Thoracic aorta (tissue), 2 donors: ENCODE measurements at places on chromosomes 4 and X. TPM values are rescaled to one million over a fixed set of nuclear protein-coding genes. Genes with fewer than 3 reads are reported as not detected.

- peak; percentile 11 for DNase-seq
Measured at GRCh38 chr4:1899149-1900086, 28.2 kb downstream of the NSD2 start.

GRCh38 chr4:70405765-70406164 is 8.0 kb downstream of the OPRPN start:
- no peak for DNase-seq

DNA sequence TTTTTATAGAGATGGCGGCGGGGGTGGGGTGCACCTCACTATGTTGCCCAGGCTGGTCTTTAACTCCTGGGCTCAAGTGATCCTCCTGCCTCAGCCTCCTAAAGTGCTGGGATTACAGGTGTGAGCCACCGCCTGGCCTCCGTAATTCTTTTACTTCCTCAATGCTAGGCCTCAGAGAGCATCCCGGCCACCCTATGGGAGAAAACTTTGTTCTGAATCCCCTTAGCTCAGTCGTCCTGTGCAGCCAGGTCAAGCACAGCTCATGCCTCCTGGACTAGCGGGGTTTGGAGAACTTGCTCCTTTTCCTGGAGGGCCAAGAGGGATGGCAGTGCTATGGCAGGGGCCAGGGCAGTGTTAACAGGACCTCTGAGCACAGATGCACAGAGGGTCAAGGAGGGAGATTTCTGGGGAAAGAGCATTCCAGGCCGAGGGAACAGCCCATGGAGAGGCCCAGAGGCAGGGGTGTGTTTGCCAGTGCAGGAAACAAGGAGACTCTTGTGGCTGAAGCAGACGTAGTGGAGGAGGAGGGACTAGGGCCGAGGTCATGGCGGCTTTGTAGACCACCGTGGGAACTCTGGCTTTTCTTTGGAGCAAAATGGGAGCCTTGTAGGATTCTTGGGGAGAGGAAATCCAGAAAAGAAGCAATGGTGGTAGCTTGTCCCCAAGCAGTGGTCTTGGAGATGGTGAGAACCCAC is 9.8 kb upstream of the TNIP2 start:
- no peak for DNase-seq

DNA sequence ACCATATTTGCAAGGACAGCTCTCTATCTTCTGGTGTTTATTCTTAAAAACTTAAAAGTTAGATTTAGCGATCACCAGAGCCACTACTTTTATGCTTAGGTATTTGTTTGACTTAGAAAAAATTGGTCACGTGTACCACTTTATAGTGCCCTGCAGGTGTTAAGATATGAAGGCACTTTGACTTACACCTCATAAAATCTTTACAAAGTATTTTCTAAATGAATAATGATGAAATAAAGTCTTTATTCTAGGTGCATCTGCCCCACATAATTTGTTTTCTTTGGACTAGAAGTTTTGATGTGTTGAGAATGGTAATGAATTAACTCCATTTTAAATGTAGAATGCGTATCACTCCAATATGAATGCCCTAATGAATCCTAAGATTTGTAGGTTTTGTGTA is 2.9 kb downstream of the FMR1 start:
- DNase-seq = no peak

DNA sequence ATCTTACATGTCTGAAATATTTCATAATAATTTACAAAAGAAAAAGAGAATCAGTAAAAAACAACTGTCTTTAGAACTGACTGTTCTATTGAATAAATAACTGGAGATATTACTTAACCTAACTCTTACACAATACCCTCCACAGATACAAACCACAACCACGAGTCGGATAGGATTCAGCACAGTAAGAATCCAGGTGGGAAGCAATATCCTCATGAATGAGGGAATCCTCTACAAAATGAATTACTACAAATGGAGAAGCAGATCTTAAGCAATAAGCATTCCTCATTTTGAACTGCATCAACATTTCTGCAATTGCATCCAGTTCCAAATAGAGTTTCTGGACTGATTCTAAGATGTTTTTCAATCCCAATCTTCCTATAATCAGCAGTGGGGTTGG is 227.1 kb downstream of the SH2D1A start:
- DNase-seq = no peak

- no peak for DNase-seq
Measured at GRCh38 chr4:152476796-152477195, 59.1 kb downstream of the FBXW7 start.

GRCh38 chrX:150323020-150323419 is 40.1 kb upstream of the MAMLD1 start:
- no peak for DNase-seq

GRCh38 chr4:111209706-111210105 is 586.8 kb upstream of the PITX2 start:
- DNase-seq = no peak

- no peak for DNase-seq
Measured at GRCh38 chr4:76526585-76526990, 91.6 kb downstream of the SHROOM3 start.

DNA sequence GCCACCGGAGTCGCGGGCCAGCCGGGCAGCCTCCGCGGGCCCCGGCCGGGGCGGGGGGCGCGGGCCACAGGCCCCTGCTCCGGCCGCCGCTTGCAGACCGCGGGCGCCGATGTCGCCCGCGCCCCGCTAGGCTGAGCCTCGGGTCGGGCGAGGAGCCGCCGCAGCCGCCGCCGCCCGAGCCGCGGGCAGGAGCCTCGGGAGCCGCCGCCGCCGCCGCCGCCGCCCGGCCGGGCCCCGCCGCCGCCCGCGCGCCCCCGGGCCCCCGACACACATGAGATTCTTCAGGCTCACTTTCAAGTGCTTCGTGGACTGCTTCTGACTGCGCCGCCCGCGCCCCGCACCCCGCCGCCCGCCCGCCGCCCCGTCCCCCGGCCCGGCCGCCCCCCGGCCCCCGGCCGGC is 345 bp downstream of the SLC6A8 start:
- no peak for DNase-seq

DNA sequence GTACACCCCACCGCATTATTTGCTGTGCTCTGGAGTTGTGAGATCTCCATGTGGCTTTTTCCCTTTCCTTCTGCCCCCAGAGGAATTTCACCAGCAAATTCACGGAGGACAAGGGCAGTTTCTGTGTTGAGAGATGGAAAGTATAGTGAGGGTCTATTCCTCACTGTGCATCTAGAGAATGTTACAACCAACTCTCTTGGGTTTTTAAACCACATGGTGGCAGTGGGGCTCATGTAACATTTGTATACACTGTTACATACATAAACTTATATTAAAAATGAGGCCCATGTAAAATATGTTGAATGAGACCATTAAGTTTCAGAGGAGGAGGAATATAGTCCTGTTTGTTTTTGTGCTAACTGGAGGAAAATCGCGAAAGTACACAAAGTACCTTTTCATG is 909 bp upstream of the PRKG2 start:
- no peak for DNase-seq

GRCh38 chr4:147938496-147938895 is 206.6 kb downstream of the ARHGAP10 start:
- no peak for DNase-seq

- no peak for DNase-seq
Measured at GRCh38 chr4:3315566-3315965, 22.7 kb downstream of the RGS12 start.

DNA sequence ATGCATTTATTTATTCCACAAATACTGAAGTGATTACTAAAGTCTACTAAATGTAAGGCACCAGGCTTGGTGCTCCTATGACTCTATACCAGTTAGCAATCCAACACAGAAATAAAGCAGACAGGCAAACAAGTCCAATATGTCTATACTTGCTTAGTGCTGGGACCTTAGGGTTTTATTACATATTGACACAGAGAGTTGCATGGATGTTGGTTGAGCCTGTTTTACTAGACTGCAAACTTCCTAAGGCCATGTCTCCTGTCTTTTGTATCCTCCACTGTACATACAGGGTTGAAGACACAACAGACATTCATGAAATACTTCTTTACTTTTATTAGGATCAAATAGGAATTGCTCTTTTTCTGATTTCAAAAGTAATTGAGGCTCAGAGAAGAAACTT is 69.0 kb downstream of the LNX1 start:
- DNase-seq = no peak

GRCh38 chr4:66585767-66586166 is 915.5 kb upstream of the EPHA5 start:
- no peak for DNase-seq

DNA sequence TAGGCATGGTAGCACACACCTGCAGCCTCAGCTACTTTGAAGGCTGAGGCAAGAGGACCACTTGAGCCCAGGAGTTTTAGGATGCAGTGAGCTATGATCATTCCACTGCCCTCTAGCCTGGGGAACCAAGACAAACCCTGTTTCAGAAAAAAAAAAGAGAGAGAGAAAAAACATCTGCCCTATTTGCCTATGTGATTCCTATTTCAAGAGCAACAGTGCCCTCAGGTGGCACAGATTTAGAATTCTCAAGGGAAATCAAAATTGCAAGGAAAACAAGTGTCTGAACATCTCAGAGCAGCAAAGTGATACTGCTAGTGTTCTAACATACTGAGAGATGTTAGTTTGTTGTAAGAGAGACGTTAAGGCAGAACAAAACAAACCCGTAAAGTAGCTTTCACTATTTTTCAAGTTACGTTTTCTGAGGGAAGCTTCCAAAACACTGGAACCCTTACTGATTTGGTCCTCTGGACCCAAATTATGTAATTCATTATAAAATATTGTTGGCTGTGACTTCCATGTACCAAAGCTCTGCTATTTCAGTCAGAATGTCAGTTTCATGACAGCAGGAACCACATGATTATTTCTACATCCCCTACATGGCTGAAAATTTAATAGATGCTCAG is 7.9 kb downstream of the BDH2 start:
- no peak for DNase-seq

- DNase-seq = no peak
Measured at GRCh38 chr4:7968262-7968896, 28.7 kb upstream of the AFAP1 start.

The RPGR gene
- 12.6 TPM for total RNA-seq

The DNAAF6 gene
- total RNA-seq = not detected

The RNF128 gene
- total RNA-seq = not detected

The MMGT1 gene
- 26.3 TPM for total RNA-seq

The BTC gene
- 7.8 TPM for total RNA-seq

The GPC4 gene
- 28.4 TPM for total RNA-seq

The ZNF182 gene
- 3.2 TPM for total RNA-seq

The OCIAD1 gene
- 81.2 TPM for total RNA-seq
